ENCODE measurements at places on chromosomes 2 and 18.

DNA sequence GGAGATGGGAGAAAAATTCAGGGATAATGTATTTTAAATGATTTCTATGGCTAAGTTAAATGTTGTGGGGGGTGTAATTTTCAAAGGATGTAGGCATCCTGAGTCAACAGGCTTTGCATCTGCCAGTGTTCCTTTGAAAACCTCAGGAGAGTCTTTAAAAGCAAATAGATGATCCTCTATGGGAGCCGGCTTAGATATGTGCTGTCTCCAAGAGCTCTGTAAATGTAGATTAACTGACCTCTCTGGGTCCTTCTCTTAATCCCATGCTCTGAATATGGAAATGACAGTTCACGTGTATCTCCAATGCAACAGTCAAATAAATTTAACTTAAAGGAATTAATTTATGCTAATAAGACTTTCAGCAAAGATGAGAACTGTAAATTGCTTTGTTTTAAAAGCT is 292.7 kb downstream of the ERBB4 start:
- DNase-seq, result no peak

GRCh38 chr2:939936-940601 is 10.6 kb upstream of the SNTG2 start:
- DNase-seq, result no peak

DNA sequence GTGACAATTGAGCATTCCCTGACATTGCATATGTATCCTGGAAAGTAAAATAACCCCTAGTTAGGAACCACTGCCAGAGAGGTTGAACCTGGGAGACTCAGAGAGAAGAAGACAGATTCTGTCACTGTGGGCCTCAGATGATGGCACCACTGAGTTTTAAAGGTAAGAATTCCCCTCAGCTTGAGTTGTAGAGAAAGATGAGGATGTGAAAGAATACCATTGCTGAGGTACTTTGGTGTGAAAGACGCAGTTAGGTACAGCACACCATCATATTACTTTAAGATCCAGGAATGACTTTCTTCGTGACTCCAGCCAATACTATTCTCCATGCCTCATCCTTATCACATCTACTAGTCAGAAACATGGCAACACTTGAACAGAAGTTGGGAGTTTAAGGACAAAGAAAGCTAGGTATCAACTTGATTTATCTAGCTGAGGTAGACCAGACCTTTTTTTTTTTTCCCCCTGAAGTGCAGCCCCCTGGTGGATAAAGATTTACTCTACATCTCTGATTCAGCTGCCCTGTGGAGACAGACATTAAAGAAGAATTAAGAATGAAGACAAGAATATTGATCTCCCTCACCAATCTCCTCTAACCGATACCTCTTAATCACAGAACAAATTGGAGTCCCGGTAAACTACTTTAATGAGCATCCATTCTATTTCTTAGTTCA is 630.5 kb upstream of the FANCL start:
- DNase-seq, result no peak

DNA sequence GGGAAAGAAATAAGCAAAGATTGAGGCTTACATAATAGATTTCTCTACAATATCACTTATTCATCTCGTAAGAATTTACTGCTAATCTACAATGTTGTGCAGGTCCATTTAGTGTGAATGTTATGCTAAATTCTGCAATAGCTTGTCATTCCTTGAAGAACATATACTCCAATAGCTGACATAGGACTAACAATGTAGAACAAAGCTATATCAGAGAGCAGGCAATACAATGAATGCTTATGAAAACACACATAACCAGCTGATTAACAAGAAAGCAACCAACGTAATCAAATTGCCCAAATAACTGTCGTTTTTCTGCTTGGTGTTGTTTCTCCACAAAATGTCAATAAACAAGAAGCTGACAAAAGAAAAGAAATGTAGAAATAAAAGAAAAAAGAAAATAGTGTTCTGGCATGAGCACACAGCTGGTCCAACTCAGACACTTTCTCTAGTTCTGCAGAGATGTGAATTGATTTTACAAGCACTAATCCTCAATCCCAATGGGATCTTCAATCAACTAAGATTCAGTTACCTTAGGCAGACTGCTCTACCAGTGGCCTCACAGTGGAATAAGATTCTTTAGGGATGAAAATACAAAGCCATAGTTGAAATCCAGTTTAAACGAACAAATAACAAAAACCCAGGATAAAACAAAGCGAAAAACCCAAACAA is 1024.7 kb upstream of the PIK3C3 start:
- no peak for DNase-seq

DNA sequence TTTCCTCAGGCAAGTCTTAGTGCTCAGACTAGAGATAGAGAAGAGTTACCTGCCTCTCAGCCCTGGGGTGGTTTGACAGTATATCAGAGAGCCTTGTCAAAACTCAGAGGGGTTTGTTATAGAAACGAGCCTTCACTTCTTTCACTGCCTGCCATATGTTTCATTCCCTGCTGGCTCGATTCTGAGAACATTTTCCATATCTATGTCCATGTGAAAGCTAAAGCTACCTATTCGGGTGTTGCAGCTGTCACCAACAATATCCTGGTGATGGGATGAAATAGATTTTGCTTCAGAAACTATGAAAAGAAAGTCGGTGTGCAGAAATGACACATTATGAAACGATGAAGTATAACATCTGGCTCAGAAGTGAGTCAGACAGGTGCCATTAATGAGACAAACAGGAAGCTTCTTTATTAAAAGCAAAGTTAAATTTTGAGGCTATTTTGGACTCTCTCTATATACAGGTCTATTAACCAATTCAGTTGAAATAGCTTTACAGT is 56.1 kb upstream of the TANK start:
- DNase-seq, result no peak

GRCh38 chr18:26468931-26469340 is 79.4 kb downstream of the KCTD1 start:
- no peak for DNase-seq

DNA sequence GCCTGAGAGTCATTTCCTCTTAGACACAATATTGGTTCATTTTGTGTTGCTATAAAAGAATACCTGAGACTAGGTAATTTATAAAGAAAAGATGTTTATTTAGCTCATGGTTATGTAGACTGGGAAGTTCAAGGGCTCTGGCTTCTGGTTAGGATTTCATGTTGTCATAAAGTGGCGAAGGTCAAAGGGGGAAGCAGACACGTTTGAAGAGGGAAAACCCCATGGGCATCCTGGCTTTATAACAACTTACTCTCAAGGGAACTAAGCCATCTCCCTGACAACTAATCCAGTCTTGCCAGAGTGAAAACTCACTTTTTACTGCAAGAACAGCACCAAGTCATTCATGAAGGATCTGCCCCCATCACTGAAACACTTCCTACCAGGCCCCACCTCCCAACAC is 89.7 kb upstream of the RNF152 start:
- DNase-seq, result no peak

DNA sequence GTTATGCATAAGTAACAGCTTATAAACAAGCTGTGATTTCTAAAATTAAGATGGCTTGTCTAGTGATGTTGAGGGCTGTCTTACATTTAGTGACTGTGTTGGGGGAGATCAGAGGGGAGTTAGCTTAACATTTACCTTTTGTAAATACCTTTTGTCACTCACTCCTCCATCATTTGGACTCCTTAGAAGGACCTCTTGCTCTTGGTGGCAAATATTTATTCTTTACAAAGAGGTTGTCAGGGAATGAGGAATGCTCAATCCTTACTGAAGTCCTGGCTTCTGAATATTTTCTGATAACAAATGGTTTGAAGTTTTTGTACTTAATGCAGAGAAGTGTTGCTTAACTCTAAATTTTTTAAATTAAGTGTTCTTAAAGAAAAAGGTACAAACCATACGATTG is 438.8 kb upstream of the FAM98A start:
- no peak for DNase-seq

DNA sequence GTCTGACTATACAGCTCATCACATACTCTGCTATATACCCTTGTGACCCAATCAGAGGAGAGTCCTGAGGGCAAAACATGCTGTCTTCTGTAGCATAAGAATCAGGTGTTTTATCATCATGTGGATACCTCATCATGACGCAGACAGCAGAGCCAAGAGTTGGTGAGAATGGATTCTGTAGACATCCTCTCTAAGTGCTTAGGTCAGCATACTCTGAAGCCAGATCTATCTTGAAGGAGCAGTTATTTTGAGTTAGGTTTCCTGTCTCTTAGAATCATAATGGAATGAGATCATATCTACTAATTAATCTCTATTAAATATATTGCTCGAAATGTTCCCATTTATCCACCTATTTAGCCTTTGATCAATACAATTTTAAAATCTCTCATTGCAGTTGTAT is 190.2 kb upstream of the KCNH7 start:
- no peak for DNase-seq

GRCh38 chr2:2184549-2185249 is 146.4 kb downstream of the MYT1L start:
- DNase-seq, result no peak

GRCh38 chr18:36031903-36032302 is 35.5 kb downstream of the RPRD1A start:
- DNase-seq, result no peak

DNA sequence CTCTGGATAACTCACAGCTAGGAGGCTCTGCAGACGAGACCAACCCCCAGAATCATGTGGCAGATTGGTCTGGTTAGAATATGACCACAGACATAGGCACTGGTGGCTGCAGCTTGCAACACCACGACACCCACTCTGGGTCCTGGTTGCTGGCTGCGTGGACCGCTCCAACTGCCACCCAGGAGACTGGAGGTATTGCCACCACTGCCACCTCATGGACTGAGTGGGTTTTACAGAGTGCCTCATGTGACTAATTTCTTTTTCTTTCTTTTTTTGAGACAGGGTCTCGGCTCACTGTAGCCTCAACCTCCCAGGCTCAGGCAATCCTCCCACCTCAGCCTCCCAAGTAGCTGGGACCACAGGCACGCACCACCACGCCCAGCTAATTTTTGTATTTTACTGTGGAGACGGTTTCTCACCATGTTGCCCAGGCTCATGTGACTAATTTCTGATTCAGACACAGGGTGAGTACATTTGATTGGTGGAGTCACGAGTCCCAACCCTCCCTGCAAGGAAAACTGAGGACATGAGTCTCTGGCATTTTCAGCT is 29.9 kb upstream of the NT5DC4 start:
- peak; percentile 41 for DNase-seq

DNA sequence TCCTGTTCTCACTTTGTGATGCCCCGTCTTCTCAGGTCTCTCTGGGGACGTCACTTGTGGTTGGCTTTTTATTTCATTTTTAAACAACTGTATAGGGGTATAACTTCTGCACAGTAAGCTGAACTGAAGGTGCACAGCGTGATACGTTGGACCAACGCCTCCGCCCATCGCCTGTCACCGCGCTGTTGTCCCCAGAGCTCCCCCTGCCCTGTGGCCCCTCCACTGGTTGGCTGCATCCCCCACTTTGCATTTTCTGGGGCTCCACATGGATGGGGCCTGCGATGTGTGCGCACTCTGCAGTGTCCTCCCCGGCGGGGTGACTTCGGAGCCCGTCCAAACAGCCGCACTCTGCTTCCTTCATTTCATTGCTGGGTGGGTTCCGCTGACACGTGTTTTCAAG is 14.3 kb downstream of the GPR35 start:
- no peak for DNase-seq

DNA sequence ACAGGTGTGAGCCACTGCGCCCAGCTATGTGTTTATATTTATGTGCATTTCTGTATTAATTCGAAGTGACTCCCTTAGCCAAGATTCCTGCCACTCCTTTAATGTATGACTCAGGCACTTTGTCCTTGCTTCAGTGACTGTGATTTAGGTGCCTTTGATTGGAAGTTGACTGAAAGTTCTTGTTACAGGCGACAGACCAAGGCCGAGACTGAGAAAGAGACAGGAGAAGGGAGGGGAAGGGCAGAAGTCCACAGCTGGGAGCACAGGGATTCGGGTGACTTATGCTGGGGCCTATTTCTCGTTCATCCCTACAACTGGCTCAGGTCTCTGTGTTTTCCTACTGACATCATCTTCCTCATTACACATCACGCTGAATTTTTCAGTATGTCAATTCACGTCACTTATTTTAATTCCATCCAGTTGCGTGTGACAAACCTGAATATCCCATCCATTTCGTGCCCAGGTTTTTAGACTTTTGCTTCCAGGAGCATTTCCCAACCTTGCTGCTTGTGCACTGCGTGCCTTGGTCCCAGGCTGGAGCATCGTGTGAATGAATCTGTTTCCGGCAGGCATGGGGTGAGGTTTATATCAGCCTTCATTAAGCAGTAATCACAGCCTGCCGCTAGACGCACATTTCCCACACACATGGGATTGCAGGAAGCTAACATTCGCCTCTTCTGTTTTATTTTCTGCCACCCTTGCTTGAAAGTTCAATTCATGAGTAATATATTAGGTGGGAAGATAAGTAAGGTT is 42.4 kb downstream of the TMEM18 start:
- no peak for DNase-seq

DNA sequence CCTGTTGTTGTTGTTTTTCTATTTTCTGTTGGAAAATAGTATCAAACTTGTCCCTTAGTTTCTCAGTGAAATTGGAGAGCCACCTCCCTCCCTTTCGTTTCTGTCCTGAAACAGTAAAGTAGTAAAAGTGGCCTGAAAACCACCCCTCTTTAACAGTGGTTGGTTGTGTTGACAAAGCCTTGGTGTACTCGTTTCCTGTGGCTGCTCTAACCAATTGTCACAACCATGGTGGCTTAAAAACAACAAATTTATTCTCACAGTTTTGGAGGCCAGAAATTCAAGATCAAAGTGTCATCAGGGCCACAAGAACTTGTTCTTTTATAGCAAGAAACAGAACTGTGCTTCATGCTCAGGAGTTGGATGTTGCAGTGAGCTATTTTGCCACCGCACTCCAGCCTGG is 4.0 kb upstream of the DYSF start:
- no peak for DNase-seq

GRCh38 chr2:234403074-234403473 is 93.8 kb downstream of the ARL4C start:
- DNase-seq, result no peak

DNA sequence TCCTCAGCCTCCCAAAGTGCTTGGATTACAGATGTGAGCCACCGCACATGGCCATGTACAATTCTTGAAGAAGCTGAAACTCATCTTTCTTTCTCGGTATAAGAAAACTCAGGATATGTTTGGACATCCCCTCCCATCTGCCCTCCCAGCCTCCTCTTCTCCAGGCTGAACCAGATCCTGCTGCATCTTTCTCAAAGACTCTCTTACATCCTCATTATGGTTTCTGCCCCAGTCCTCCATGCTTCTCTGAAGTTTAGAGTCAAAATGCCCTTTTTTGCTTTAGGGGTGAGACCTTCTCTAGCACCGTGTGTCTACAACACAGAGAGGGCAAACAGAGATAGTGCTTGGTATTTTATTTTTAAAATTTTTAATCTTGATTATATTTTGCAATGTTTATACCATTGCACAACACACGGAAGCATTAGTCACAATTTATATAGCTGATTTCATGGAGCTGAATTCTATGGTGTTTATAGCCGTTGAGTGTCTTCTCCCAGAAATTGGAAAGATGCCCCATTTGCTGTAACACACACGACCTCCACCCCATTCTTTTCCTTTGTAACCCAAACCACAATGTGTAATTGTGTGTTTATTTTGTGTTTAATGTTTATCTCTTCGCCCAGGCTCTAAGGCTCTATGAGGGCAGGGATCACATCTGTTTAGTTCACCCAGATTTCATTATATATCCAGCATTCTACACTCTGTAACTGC is 206.0 kb upstream of the TNP1 start:
- no peak for DNase-seq

GRCh38 chr2:238942726-238943300 is 94.9 kb downstream of the TWIST2 start:
- DNase-seq, result no peak

All from stimulated activated CD4-positive, alpha-beta T cell treated with anti-CD3 and anti-CD28 coated beads, Interleukin-15, amount 100 ng/mL, for 48 hours (primary cell).